ENCODE measurements at places on chromosomes 16 and 17. TPM values are rescaled to one million over a fixed set of nuclear protein-coding genes. Genes with fewer than 3 reads are reported as not detected.

Gene METTL16
- 46.2 TPM for total RNA-seq

Gene CHD9NB
- total RNA-seq, result 2.8 TPM

Gene CLEC3A
- total RNA-seq, result not detected

Gene PRSS22
- 98.2 TPM for total RNA-seq

Gene CCL5
- not detected for total RNA-seq

Gene RAB37
- not detected for total RNA-seq
